ENCODE measurements at places on chromosomes 2 and 18. TPM values are rescaled to one million over a fixed set of nuclear protein-coding genes. Genes with fewer than 3 reads are reported as not detected.

The FAHD2B gene
- total RNA-seq = 5.9 TPM

The EFHD1 gene
- total RNA-seq = 0.45 TPM

The AFF3 gene
- 11.3 TPM for total RNA-seq

The CYTIP gene
- not detected for total RNA-seq

The CYS1 gene
- total RNA-seq = 0.30 TPM

The ZAP70 gene
- not detected for total RNA-seq

The IL36B gene
- total RNA-seq = not detected

The ZNF892 gene
- total RNA-seq = 2.8 TPM

The ACKR3 gene
- total RNA-seq = 0.15 TPM
